ENCODE measurements at places on chromosomes 13 and 19.

GRCh38 chr13:24116131-24116530 is 44.4 kb upstream of the SPATA13 start:
- DNase-seq, result no peak

- DNase-seq, result no peak
These were observed 14.8 kb upstream of the AKAP8L start for GRCh38 chr19:15433519-15434069.

DNA sequence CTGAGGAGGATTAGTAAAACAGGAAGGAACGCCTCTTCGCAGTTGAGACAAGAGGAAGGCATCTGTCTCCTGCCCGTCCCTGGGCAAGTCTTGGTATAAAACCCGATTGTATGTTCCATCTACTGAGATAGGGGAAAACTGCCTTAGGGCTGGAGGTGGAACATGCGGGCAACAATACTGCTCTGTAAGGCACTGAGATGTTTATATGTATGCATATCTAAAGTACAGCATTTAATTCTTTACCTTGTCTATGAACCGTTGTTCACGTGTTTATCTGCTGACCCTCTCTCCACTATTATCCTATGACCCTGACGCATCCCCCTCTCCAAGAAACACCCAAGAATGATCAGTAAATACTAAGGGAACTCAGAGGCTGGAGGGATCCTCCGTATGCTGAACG is 722 bp upstream of the TIMM50 start:
- no peak for DNase-seq

- no peak for DNase-seq
These were observed 15.6 kb downstream of the AXL start for GRCh38 chr19:41234512-41235168.

- no peak for DNase-seq
These were observed 5.8 kb downstream of the LSR start for GRCh38 chr19:35254341-35255297.

- no peak for DNase-seq
These were observed 81.0 kb upstream of the UBAC2 start for GRCh38 chr13:99119656-99120055.

- no peak for DNase-seq
These were observed 14.5 kb upstream of the CERS4 start for GRCh38 chr19:8194528-8195267.

DNA sequence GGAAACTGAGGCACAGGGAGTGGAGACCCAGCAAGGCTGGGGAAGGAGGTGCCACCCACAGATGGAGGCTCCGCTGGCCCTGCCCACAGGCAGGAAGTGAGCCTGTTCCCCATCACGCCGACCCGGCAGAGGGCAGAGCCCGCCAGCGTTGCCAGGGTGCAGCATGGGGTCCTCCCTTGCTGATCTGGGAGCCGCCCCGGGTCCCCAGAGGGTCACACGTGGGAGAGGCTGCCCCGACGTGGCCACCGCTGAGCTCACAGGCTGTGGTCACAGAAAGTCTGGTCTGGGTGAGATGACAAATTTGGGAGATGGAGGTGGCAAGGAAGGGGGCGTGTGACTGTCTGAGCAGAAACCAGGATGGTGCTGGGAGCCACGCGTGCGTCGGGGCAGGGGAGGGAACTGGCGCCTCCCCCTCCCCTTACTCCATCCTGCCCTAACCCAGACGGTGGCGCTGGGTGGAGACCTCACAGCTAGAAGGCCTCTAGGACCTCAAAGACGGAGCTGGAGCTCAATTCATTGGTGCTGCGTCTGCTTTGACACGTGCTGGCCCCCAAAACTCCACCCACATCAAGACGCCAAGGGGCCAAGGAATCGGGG is 7.7 kb downstream of the MEX3D start:
- DNase-seq, result no peak

- peak; percentile 64 for DNase-seq
These were observed at the start of gene UHRF1 for GRCh38 chr19:4909156-4909896. TSS of gene UHRF1 (plus strand) at chr19:4909501. CDS start at chr19:4910886, 1,385 bp downstream.

DNA sequence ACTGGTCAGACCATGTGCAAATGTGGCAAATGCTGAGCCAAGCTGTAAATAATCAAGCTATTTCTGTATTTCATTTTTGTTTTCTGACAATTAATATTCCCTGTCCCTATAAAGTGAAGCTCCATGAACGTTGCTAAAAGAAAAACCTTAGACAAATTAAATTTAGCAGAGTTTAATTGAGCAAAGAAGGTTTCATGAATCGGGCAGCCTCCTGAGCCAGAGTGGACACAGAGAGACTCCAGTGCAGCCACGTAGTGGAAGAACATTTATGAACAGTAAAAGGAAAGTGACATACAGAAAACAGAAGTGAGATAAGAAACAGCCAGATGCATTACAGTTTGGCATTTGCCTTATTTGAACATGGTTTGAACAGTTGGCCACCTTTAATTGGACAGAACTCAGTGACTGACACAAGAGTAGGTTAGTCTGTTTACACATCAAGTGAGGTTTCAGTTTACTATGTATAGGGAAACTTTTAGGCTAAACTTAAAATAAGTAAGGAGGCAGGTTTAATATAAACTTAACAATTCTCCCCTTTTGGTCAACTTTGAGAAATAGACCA is 69.7 kb downstream of the UFM1 start:
- DNase-seq, result no peak

DNA sequence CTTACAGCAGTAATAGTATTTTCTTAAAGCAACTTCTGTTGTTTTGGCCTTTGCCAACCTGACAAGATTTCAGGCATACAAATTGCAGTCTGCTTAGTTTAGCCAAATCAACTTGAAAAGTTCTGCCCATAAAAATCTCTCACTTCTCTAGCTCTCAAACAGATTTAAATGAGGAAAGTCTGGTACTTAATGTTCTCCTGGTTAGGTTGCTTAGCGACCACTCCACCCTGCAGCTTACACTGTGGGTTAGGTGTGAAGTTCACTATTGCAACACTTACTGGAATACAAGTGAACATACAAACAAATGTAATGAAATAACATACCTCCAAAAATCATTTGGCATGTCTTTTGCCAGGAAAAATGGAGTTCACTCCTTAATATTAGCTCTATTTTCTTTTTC is 178.7 kb upstream of the PCDH9 start:
- no peak for DNase-seq

DNA sequence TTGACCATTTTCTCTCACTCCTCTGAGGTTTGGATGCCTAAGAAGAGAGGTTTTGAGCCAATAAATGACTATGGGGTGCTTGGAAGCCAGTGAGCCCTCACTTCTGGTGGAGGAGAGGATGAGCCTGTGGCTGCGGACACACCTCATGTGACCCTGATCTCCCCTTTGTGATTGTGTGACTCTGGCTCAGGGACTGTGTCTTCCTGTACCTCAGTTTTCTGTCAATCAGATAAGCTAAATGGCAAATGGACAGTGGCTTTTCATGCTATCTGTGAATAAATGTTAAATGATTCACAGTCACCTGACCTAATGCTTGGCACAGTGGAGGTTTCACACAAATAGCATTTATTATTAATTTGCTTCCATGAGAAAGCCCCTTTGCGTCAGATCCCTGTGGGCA is 2.7 kb downstream of the PSG8 start:
- DNase-seq, result no peak

- DNase-seq, result no peak
These were observed 3.7 kb upstream of the ZNF415 start for GRCh38 chr19:53136432-53136831.

DNA sequence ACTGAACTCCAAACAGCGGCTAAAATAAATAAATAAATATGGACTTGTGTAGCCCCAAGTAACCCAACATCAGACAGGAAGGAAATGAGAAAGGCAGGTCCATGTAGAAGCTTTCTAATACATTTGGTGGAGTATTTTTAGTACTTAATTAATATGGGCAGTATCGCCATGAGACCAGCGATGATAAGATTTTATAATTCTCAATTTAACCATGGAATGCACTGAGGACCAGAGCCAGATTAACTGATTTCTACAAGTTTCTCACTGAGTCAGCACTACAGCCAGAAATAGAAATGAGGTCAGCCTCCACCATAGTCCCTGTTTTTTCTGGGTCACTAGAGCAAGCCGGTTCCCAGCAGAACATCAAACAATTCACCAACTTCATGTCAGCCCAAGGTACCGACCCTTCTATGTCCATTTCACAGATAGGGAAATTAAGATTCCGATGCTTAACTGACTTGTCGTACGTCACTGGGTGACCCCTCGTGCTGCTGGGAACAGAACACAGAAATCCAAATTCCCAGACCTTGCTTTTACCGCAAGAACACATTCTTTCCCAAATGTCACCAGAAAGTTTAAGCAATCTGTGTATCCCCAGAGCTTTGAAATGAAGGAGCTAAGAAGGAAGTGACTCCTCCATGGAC is 90.4 kb downstream of the COL4A1 start:
- DNase-seq, result no peak

GRCh38 chr13:98253526-98253925 is 76.5 kb upstream of the RNF113B start:
- no peak for DNase-seq

GRCh38 chr13:31089649-31090048 is 72.1 kb downstream of the HSPH1 start:
- DNase-seq, result no peak

DNA sequence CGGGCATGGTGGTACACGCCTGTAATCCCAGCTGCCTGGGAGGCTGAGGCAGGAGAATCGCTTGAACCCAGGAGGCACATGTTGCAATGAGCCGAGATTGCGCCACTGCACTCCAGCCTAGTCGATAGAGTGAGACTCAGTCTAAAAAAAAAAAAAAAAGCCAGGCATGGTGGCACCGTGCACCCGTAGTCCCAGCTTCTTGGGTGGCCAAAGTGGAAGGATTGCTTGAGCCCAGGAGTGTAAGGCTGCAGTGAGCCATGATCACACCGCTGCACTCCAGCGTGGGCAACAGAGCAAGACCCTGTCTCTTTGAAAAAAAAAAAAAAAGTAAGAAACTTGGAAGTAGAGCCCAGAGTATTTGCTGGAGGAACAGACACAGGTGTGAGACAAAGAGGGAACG is 27.7 kb downstream of the CCDC8 start:
- DNase-seq, result no peak

DNA sequence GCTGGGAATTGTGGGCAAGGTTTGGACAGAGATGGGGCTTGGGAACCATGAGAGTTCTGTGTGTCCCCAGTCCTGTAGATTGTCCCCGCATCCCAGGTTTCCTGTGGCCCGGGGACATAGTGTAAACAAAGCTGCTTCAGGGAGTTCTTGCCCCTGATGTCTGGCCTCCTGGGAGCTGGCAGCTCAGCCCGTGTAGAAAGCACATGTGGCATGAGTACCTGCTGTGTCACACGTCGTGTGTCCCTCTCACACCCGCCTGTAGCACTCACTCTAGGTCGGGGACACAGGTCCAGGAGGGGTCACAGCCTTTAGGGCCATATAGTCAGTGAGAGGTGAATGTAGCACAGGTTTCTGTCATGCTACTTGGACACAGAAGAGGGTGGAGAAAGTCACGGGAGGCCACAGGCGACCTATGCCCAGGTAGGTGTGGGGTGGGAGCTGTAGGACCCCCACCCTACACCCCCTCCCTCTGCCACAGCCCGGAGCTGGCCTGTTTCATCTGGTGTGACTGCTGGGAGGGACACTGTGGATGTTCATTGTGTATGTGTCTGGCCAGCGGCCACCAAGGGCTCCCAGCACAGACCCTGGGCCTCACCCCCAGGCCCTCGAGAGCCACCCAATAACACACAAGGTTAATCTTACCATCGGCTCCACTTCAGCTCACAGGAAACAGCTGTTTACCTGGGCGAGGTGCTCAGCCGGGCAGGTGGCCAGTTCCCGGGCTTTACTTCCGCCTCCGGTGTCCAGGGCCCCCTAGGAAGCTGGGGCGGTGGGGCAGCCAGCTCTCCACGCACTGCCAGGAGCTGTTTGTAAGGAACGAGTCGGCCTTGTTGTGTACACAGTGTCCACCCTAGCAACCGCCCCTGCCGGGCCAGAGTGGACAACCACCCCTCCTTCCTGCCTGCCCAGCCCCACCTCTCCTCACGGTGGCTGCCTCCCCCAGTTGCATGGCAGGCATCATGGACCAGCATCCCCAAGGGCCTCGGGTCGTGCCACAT is 49.7 kb downstream of the COMP start:
- DNase-seq, result no peak

GRCh38 chr19:44988273-44988672 is 13.0 kb upstream of the RELB start:
- no peak for DNase-seq

- no peak for DNase-seq
These were observed 241.4 kb downstream of the ENOX1 start for GRCh38 chr13:43545317-43545874.

- no peak for DNase-seq
These were observed 1.0 kb downstream of the NCCRP1 start for GRCh38 chr19:39197808-39198207.

- no peak for DNase-seq
These were observed 1.7 kb downstream of the HSPB6 start for GRCh38 chr19:35755131-35755549.

DNA sequence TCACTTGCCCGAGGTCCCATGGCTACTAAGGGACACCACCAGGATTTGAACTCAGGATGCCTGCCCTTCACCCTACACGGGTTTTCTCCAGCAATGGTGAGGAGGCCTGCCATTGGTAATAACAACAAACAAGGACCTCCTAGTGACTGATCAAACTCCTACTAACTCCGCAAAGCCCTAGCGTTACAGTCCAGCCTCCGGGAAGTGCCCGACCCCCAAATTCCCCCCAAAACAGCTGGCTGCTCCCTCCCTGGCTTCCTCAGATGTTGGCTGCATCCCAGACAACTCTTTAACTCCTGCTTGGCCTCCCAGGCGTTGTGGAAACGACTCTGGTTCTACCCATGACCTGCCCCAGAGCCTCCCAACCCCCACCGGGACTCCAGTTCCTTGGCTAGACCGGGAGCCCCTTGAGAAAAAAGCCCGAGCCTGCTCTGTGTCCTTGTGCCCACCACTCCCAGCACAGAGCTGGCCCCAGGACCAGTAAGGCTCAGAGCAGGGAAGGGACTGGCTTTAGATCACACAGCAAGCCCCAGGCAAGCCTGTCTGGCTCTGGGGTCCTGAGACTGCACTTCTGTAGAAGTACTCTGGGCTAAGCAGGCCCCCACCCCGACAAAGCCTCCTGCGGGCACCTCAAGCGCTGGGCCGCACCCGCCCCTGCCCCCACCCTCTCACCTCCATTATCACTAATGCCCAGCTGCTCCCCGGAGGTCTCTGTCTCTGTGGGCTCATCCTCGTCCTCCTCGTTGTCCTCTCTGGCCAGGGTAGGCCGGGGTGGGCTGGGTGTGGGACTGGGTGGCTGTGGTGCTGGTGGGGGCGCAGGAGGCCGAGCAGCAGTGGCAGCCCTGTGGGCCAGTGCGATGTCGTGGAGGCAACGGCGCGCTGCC is 4.7 kb downstream of the AKT1S1 start:
- no peak for DNase-seq

- DNase-seq, result no peak
These were observed 96.3 kb upstream of the TNFSF11 start for GRCh38 chr13:42477596-42478190.

GRCh38 chr13:73933795-73934194 is 200.4 kb downstream of the KLF12 start:
- no peak for DNase-seq

DNA sequence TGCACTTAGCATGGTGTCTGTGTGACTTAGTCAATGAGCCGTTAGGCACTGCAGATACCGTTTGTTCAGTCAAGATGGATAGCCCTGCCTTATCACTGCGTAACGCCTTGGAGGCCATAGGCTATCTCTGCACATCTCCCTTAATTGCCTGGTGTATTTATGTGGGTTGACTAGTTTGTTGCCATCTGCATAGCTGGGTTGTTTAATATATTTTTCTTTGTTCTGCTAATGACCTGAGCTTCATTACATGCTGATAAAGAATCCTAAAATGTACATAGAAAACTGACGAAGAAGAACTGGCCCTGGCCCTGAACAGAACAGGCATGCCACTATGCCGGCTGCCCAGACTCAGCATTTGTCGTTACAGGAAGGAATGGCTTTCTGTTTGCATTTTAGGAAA is 297.8 kb downstream of the SHISA2 start:
- no peak for DNase-seq

GRCh38 chr19:5484398-5485285 is 29.4 kb downstream of the ZNRF4 start:
- no peak for DNase-seq

Measured in HEK293T (cell line).